ENCODE measurements at places on chromosomes 3 and 15.

GRCh38 chr3:152192936-152193672, 75.6 kb upstream of the MBNL1 start:
- DNase-seq: no peak

DNA sequence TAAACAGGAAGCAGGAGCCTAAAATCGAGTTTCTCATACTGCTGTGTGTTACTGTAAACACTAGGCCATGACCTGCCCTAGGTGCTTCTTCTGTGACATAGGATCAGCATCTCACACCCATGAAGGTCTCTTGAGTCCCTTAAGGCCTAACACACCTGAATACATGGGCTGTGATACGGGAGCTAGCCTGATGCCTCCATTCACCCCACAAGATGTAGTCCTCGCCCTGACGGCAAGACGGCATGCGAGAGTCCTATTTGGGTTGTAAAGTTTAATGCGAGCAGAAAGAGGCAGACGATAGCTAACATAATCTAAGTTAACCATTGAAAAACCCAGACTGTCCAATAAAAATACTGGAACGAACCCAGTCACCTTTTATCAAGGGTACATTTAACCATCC, 241.1 kb upstream of the ICE2 start:
- DNase-seq: peak; percentile 33

DNA sequence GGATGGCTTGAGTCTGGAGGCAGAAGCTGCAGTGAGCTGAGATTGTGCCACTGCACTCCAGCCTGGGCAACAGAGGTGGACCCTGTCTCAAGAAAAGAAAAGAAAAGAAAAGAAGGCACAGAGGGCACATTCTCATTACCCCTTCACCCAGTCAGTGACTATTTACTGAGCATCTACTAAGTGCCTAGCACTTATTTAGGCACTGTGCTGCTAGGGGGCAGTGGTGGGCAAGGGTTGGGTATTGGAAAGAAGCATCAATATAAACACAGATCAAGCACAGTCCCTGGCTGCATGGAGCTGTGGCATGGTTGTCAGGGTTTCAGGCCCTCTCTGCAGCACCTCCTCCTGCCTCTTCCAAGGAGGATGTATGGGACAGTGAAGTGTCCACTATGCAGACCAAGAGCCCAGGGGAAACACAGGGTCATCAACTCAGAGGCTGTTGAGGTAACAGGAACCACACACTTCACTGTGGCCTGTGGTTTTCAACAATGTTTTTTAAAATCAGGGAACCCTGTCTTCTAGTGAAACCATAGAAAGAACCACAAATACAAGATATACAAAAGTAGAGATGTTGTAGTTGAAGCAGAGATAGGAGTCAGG, 138.5 kb downstream of the RAB11A start:
- peak; percentile 31 for DNase-seq

GRCh38 chr3:10957976-10958749, 34.4 kb upstream of the SLC6A1 start:
- no peak for DNase-seq

DNA sequence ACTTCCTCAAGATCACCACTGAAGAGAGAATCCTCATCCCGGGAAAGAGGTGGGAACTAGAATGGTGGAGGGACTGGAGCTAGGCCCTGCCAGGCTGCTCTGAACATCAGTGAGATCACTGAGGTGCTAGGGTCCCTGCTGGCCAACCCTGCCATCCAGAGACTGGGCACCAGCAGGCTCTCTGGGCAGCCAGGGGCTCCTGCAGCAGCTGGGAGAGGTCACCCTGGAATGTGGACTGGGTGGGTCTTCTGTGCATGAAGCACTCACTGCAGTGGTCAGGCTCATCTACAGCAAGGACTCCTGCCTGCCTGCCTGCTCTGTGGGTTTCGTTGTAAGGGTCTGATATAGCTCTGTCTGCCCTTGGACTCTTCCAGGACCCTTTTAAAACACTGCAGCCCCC, 24.9 kb downstream of the ALS2CL start:
- no peak for DNase-seq

DNA sequence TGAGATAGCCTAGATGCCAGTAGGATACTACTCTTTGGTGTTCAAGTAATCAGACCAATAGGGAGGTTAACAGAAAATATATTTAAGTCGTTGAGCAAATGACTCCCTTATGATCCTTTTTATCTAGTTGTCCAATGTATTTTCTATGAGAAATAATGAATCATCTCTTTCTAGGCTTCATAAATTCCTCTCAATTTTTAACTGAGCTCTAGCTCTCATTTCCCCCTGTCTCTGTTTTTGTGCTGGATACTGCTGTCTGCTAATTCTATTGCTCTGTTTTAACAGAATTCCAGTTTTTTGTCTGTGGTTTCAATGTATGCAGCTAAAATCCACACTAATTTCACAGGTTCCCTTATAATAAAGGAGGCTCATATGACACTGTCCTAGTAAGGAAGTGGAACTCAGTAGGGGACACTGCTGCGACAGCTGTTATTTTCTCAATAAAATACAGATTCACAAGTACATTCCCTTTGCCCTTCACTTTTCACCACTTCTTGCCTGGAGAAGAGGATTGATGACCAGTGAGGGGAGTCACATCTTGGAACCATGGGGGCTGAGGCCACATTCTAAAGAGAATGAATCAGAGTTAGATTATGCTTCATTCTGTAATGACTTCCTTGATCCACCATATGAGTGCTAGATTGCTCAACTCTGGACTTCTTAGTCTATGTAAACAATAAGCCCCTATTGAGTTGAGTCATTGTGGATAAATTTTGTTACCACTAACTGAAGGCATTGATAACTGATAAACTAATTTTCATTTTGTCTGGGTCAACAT, 558.7 kb upstream of the KCNMB2 start:
- DNase-seq: no peak

- no peak for DNase-seq
Observed at GRCh38 chr15:62900071-62900802, 142.3 kb upstream of the TPM1 start.

DNA sequence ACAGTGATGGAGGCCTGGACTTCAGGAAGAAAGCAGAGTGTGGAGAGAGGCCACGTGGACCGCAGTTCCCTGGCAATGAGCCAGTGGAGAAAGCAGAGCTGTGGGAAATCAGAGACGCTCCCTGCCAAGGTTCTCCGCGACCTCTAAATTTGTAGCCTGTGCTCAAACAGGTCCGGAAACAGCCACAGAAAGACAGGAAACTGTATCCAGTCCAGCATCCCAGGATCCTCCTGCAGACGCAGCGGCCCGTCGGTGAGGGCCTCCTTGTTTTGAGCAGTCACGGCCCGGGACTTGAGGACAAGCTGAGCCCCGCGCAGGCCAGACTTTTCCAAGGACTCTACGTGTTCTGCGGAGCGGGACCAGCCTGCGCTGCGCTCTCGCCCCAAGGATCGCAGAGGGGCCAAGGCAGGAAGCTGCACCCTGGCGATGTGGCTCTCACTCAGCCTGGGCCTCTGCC, 22.3 kb downstream of the RPSA start:
- no peak for DNase-seq

GRCh38 chr3:53510508-53510907, 16.1 kb downstream of the CACNA1D start:
- no peak for DNase-seq

- DNase-seq: no peak
Observed at GRCh38 chr3:80771085-80771484, 990.4 kb downstream of the GBE1 start.

DNA sequence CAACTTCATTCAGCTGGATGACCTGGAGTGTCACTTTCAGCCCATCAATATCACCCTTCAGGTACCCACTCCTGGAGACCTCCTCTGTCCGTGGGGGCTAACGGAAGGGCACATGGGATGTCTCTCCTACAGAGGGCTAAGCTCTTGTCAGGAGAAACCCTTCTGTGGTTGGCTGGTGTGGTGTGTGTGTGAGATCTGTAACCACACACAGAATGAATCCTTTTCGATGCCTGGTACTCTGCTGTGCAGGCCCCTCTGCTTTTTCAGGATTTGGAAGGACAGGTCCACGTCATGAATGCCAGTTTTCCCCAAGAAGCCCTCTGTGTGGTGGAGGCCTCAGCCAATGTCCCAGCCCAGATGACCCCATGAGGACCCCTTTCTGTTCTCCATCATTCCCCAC, 117.7 kb upstream of the CTDSPL start:
- DNase-seq: no peak

- no peak for DNase-seq
Observed at GRCh38 chr15:85164841-85165466, 183.3 kb downstream of the PDE8A start.

DNA sequence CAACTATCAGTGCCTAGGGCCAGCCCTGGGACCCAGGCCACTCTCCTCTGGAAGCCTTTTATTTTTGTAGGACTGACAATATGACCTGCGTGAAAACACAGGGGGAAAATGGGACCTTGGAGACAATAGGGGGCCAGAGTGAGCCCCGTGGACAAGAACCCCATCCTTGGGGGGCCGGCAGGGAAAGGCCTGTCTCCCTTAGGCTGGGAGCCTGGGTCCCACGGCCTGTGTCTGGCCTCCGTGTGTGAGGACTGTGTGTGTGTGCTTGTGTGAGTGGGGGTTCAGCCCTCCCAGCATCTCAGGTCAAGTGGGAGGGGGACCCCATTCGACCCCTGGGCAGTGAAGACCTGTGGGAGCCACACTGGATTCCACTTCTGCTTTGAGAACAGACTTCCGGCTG, 53.3 kb downstream of the EXOG start:
- no peak for DNase-seq
